ENCODE measurements at places on chromosomes 5 and 9. TPM values are rescaled to one million over a fixed set of nuclear protein-coding genes. Genes with fewer than 3 reads are reported as not detected.
A peak's percentile ranks its signal among the peaks of the same experiment; 100 is the strongest.

The INSL6 gene
- not detected for total RNA-seq

GRCh38 chr5:95816776-95817175 is 5.8 kb downstream of the GLRX start:
- H3K4me3 ChIP-seq, result no peak overlapping the region
- H3K4me1 ChIP-seq, result peaks cover 76% of the 10 kb centered on the region
- H3K36me3 ChIP-seq, result peaks cover 36% of the 10 kb centered on the region
- H3K27me3 ChIP-seq, result no peaks in the 10 kb centered on the region

GRCh38 chr5:32686799-32687498 is 24.2 kb upstream of the NPR3 start:
- no peaks in the 10 kb centered on the region for H3K27me3 ChIP-seq
- DNase-seq, result no peak
- no peak overlapping the region for H3K4me3 ChIP-seq
- no peaks in the 10 kb centered on the region for H3K4me1 ChIP-seq
- no peaks in the 10 kb centered on the region for H3K36me3 ChIP-seq
- no peak overlapping the region for H3K27ac ChIP-seq

The PKD2L2 gene
- total RNA-seq, result not detected

The LCN1 gene
- not detected for total RNA-seq

The PCDHB4 gene
- not detected for total RNA-seq

The NFIB gene
- total RNA-seq, result not detected

- no peak for DNase-seq
- peaks cover 8% of the 10 kb centered on the region for H3K36me3 ChIP-seq
- H3K4me3 ChIP-seq, result no peak overlapping the region
- H3K27me3 ChIP-seq, result peaks cover 11% of the 10 kb centered on the region
- no peak overlapping the region for H3K27ac ChIP-seq
Measured at GRCh38 chr5:132233081-132233480, 5.4 kb upstream of the P4HA2 start.

- no peaks in the 10 kb centered on the region for H3K4me1 ChIP-seq
- DNase-seq, result no peak
- peaks cover 11% of the 10 kb centered on the region for H3K27me3 ChIP-seq
- peak overlapping the region; percentile 68 for H3K4me3 ChIP-seq
Measured at GRCh38 chr5:150487199-150488061, 20.5 kb upstream of the NDST1 start.

GRCh38 chr5:137389042-137389441 is 110.1 kb downstream of the SPOCK1 start:
- H3K27ac ChIP-seq, result no peak overlapping the region
- no peaks in the 10 kb centered on the region for H3K4me1 ChIP-seq
- H3K4me3 ChIP-seq, result no peak overlapping the region
- H3K36me3 ChIP-seq, result no peaks in the 10 kb centered on the region

GRCh38 chr5:36209664-36210063 is 32.1 kb downstream of the NADK2 start:
- no peak overlapping the region for H3K4me3 ChIP-seq
- peaks cover 15% of the 10 kb centered on the region for H3K36me3 ChIP-seq
- DNase-seq, result no peak
- H3K4me1 ChIP-seq, result no peaks in the 10 kb centered on the region

The WHRN gene
- total RNA-seq, result 2.4 TPM

The OTP gene
- total RNA-seq, result not detected

The PCDH1 gene
- total RNA-seq, result not detected

The PCDHA13 gene
- total RNA-seq, result not detected

The STPG3 gene
- total RNA-seq, result 1.2 TPM

Measured in activated T-helper 1 cell treated with anti-CD3 and anti-CD28 coated beads, Interleukin-12 subunit alpha, Interleukin-12 subunit beta, Interleukin-2, Interleukin-4 antibody, amounts not matched to agents 30 ng/mL and 10 ng/mL and 1 ng/mL, durations not matched to agents 14 hours and 24 hours and 36 hours (primary cell).